ENCODE measurements at places on chromosomes 7 and 10.
A peak's percentile ranks its signal among the peaks of the same experiment; 100 is the strongest.

- DNase-seq: peak; percentile 84
These were observed 718 bp upstream of the CTBP2 start for GRCh38 chr10:125160856-125161706.

DNA sequence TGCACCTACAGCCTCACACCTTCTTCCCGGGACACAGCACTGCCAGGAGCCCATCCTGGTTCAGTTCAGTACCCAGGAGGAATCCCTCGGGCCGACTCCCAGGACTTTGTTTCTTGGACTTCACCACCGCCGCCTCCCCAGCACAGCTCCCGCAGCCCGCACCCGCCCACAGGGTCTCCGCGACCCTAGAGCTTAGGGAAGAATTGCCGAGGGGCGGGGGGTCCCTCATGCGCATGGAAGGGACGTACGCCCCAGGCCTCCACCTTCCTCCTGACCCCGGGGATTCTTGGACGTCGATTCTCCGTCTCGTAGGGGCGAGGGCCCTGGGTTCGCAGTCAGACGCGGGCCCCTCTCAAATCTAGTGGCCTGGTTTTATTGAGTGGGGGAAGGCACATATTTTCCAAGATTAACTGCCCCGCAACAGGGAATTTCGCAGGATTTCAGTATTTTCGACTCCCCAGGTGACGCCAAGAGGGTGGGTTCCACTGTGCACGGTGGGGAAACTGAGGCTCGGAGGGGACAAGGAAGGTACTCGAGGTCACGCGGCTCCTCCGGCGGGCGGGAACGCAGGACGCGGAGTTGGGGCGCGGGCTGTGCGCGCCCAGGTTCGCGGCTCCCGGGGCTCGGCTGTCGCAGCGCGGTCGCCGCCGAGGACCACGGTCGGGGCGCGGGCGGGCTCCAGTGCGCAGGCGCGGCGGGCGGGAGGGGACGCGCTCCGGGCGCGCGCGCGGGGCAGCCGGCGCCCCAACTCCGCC, at the start of gene ADCY1:
ADCY1 (plus strand) TSS at position 708 of the 755 bp plus-strand sequence. CDS start 176 bp downstream, outside the sequence.
- peak; percentile 54 for DNase-seq

GRCh38 chr10:75531571-75532031, 100.2 kb downstream of the LRMDA start:
- no peak for DNase-seq

GRCh38 chr10:33291053-33291592, 43.3 kb downstream of the NRP1 start:
- peak; percentile 86 for DNase-seq

DNA sequence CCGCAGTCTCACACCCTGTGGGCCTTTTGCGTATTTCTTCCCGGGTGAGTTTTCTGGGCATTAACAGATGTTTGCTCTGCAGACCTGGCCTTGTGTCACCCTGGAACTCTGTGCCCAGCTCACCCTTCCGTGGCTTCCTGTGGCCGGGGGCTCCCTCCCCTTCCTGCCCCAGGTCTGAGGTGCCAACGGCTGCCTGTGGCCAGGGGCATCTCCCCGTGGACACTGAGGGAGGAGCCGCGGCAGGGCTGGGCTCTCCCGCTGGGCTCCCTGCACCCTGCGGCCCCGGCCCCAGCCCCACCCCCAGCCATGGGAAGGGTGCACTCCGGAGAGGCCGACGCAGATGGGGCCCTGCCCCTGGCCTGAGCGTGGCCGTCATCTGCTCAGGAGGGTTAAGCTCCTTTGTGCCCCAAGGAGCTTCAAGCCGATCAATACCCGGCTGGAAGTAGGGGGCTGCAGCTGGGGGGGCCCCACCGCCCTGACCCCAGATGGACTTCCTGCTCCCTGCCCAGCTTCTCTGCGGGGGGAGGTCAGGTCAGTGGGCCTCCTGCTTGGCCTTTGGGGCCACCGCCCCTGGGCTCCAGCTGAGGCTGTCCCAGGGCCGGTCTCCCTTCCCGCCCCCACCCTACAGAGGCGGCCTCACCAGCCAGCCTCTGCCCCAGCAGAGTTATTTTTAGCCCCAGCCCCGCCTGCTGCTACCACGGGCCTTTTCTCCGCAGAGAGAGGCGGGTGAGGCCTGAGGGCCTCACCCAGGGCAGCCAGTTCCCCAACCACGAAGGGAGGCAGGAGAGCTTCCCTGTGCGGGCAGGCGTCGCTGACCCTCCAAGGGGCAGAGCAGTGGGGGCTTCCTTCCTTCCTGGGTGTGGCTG, 24.2 kb downstream of the PWWP2B start:
- peak; percentile 91 for DNase-seq

DNA sequence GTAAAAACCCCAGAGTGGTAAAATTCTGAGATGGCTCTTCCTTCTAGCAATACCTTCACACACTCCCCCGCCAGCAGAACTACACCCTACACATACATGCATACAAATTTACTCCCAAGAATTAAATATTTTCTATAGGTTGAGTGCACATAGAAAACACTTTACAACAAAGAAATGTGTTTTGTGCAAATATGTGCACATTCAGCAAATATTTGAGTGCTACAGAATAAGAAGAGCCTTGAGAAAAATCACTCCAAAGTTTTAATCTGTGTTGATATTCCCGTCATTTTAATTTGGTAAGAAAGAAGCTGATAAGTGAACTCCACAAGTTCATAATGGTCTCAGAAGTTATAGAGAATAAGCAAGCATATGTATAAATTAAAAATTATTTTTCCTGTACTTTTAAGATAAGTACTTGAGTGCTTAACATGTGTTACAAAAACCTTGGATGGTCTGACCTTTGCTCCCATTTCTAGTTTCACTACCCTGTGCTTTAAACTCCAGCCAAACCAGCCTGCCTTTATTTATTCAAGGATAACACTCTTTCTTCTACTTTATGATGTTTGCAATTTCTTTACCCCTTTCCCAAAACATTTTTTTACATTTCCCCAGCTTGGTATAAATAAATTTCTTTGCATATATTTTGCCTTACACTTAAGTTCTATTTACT, 733.5 kb upstream of the LRRTM3 start:
- no peak for DNase-seq

DNA sequence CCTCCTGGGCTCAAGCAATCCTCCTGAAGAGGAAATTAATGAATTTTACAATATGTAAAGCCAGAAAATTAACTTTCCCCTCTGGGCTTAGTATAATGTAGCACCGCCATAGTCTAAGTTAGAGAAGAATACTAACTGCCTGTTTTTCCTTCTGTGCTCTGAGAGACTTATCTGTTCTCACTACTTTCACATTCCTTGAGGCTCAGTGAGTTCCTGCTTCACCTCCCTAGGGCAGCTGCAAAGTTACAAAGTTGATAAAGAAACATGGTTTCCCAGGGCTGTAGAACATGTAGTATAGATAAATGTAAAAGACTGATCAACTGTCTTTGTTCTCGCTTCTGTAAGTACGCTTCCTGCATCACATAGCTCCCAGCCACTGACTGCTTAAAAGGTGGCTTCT, 16.0 kb upstream of the OLAH start:
- DNase-seq: no peak

GRCh38 chr10:74585231-74586087, 240.9 kb upstream of the KAT6B start:
- no peak for DNase-seq

DNA sequence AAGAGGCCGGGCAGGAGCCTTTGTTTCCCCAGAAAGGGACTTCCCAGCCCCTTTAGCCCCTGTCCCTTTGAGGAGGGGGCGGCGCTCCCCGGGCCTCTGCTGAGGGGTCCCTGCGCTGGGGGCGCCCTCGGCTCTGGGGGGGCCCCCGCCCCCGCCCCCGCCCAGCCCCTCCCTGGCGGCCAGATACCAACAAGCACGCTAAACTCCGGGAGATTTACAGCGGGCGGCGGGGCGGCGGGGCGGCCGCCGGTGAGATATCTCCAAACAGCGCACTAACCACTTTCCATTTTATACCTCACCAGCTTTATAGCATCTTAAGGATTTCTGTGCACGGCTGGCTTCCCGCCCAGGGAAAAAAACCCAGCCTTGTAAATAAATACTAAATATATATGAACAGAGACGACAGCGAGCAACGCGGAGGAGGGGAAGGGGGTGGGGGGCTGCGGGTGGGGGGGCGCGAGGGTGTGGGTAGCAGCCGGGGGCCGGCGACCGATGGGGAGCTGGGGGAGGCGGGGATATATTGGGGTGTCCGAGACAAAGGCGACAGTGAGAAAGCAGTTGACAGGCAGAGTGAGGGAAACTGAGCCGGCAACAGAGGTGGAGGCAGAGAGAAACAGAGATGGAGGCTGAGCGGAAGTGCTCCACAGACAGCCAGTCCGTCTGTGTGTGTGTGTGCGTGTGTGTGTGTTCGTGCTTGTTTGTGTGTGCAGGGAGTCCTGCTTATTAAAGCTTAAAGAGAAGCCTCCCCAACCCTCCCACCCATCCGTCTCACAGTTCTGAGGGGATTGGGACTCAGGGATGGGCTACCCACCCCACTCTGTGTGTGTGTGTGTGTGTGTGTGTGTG, 85.8 kb downstream of the HIF1AN start:
- no peak for DNase-seq

- no peak for DNase-seq
These were observed 47.8 kb upstream of the CPN1 start for GRCh38 chr10:100129424-100129823.

Measured in AG08395 (cell line).